A549 treated with GW870086 at 1 μM for 4 hours (cell line): ENCODE measurements at places on chromosomes 4 and X. TPM values are rescaled to one million over a fixed set of nuclear protein-coding genes. Genes with fewer than 3 reads are reported as not detected.

The PPP1R3F gene
- total RNA-seq = 1.7 to 4.1 TPM (median 2.3 TPM) in 5 replicates

The GAGE2A gene
- not detected in 5 replicates for total RNA-seq

The TLR8 gene
- not detected in 5 replicates for total RNA-seq

The HS6ST2 gene
- total RNA-seq = 0.03 to 0.15 TPM (median 0.08 TPM) in 5 replicates

The RAI2 gene
- total RNA-seq = 0.13 to 0.26 TPM (median 0.21 TPM) in 5 replicates

The FGFRL1 gene
- total RNA-seq = 15.5 to 22.5 TPM (median 18.9 TPM) in 5 replicates

The FAM241A gene
- total RNA-seq = 0.54 to 0.91 TPM (median 0.90 TPM) in 5 replicates

The SLC34A2 gene
- total RNA-seq = 0.02 to 0.03 TPM (median 0.03 TPM) in 3 of 5 replicates, not detected in the others

The MFAP3L gene
- total RNA-seq = 3.8 to 5.5 TPM (median 4.8 TPM) in 5 replicates
